ENCODE measurements at places on chromosomes 2 and 18. TPM values are rescaled to one million over a fixed set of nuclear protein-coding genes. Genes with fewer than 3 reads are reported as not detected.

Gene OTOF
- not detected for total RNA-seq

Gene SCYGR4
- total RNA-seq, result not detected

Gene FAM228A
- total RNA-seq, result 0.32 TPM

Gene SLC4A5
- total RNA-seq, result 0.81 TPM

Gene TM4SF20
- 1.5 TPM for total RNA-seq

Gene GYPC
- total RNA-seq, result 120 TPM

Gene NR4A2
- 0.49 TPM for total RNA-seq

Gene HOXD1
- total RNA-seq, result 2.9 TPM

Gene AQP4
- not detected for total RNA-seq

Gene GPR75
- total RNA-seq, result 2.9 TPM

Gene GRHL1
- total RNA-seq, result 0.36 TPM

Gene LYPD6B
- total RNA-seq, result 18.6 TPM

Gene UGT1A8
- total RNA-seq, result not detected

Gene NT5DC4
- total RNA-seq, result not detected

Gene CCDC85A
- total RNA-seq, result 2.9 TPM

Gene LYPD1
- under 0.01 TPM for total RNA-seq

Gene AQP12A
- not detected for total RNA-seq

Gene CFAP65
- total RNA-seq, result not detected

Gene SLC16A14
- total RNA-seq, result under 0.01 TPM

Gene ACMSD
- not detected for total RNA-seq

Gene UGT1A5
- not detected for total RNA-seq

Gene NYAP2
- not detected for total RNA-seq

Gene HNMT
- 31.0 TPM for total RNA-seq

Gene EVA1A
- total RNA-seq, result 31.2 TPM

Gene ANTXR1
- total RNA-seq, result 137 TPM

Gene SAG
- total RNA-seq, result not detected

Gene FSHR
- not detected for total RNA-seq

Gene COLEC12
- 297 TPM for total RNA-seq

Gene IL18RAP
- total RNA-seq, result not detected

Gene ALLC
- not detected for total RNA-seq

Gene OR6B2
- not detected for total RNA-seq

Gene RAMP1
- 0.85 TPM for total RNA-seq

Gene RPRM
- total RNA-seq, result not detected

Gene SGPP2
- 0.12 TPM for total RNA-seq
